ENCODE measurements at places on chromosomes 7 and 10. TPM values are rescaled to one million over a fixed set of nuclear protein-coding genes. Genes with fewer than 3 reads are reported as not detected.

The LRRN3 gene
- total RNA-seq: not detected

The OR9A2 gene
- total RNA-seq: not detected

The LRRC4 gene
- total RNA-seq: 0.34 TPM

The CCL26 gene
- total RNA-seq: 15.1 TPM

The MMRN2 gene
- not detected for total RNA-seq

The MCM10 gene
- 39.3 TPM for total RNA-seq

- no peak for DNase-seq
These were observed 17.2 kb downstream of the AP5Z1 start for GRCh38 chr7:4792537-4793126.

- DNase-seq: no peak
These were observed 2.1 kb downstream of the SCD start for GRCh38 chr10:100349087-100349486.

DNA sequence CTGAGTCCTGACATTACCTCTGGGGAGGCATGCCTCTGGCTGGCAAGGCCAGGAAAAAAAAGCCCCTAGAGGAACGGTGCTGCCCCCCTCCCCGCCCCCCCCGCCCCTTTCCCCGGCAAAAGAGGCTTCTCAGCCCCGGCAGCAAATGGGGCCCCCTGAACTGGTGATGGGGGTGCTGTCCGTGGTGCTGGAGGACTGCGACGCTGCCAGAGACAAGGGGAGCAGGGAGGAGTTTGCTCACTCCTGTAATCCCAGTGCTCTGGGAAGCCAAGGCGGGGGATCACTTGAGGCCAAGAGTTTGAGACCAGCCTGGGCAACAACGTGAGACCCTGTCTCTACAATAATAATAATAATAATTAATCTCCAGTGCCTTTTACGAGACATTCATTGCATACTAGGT, 23.7 kb downstream of the SRRM3 start:
- no peak for DNase-seq

DNA sequence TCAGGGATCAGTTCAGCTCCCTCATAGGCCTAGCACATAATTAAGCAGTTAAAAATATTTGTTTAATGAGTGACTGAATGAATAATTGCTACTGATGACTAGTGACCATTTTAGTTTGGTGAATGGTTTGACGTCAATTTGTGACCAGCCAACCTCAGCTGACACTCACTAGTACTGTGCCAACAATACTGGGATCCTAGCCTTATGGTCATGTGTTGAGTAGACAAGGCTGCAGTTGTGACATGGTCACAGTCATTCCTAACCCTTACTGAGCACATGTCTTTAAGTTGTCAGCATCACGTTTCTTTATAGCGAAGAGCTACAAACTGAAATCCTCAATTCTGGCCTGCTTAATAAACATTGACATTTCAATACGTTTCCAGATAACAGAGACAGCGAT, 86.9 kb upstream of the SLC26A5 start:
- no peak for DNase-seq

- no peak for DNase-seq
These were observed 140.1 kb downstream of the ZFAND4 start for GRCh38 chr10:45532480-45532879.

GRCh38 chr10:19819419-19820033, 3.3 kb downstream of the PLXDC2 start:
- peak; percentile 45 for DNase-seq

DNA sequence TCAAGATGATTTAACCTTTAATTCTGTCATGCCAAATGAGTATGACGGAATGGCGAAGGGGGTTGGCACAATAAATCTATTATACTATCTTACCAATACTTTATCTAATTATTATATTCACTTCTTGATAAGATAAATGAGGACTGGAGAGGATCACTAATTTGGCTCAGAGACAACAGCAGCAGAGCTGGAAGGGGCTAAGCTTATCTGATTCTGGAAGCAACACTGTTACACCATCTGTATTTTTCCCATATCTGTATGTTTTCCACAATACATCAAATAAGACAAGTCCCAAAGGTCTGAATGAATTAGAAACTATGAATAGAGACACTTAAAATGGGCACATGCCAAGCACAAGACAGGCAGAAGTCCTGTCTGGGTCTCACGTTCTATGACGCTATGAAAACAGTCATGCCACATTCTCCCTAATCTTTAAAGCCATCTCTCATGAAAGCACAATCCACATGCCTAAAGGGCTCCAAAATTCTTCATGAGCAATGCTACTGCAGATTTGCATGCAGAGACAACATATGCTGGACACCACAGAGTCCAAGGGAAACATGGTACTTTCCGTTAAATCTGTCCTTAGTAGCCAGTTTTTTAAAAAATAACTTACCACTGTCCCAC, 88.3 kb downstream of the SLC25A13 start:
- DNase-seq: no peak

GRCh38 chr7:141880960-141881359, 35.2 kb upstream of the OR9A4 start:
- no peak for DNase-seq

DNA sequence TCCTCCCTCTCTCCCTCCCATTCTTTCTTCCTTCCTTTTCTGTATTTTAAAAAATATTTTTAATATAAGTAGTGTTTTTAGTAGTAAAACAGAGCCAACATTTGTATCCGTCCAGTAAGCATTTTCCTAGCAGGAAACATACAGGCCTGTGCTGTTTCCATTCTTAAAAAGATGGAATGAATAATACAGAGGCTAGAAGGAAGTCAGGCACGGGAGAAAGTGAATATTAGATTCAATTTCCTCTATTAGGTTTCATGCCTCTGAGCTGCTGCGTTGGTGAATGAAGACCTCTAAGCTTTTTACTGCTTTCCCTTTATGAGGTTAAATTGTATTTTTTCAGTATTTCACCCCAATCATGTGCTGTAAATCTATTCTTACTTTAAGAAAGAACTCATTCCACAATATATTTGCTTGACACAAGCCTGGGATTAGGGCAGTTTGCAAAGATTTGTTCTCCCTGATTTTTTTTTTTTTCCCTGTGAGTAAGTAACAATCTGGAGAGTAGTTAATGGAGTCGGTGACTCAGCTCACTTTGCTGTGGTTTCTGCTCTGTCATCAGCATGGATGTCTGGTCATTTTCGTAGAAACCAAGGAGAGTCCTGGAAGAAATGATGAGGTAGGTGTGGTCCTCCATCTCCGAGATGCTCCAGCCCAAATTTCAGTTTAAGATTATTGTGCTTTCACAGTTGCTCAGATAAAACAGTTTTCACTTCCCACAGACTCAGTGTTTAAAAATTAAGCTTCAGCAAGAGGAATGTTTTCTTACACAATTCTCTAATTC, 76.1 kb upstream of the PITRM1 start:
- peak; percentile 92 for DNase-seq

- DNase-seq: no peak
These were observed 83.0 kb upstream of the DNAJB6 start for GRCh38 chr7:157253850-157254249.

GRCh38 chr10:120656107-120656506, 195.1 kb upstream of the WDR11 start:
- DNase-seq: no peak

GRCh38 chr7:35874886-35875285, 74.0 kb downstream of the SEPTIN7 start:
- no peak for DNase-seq

DNA sequence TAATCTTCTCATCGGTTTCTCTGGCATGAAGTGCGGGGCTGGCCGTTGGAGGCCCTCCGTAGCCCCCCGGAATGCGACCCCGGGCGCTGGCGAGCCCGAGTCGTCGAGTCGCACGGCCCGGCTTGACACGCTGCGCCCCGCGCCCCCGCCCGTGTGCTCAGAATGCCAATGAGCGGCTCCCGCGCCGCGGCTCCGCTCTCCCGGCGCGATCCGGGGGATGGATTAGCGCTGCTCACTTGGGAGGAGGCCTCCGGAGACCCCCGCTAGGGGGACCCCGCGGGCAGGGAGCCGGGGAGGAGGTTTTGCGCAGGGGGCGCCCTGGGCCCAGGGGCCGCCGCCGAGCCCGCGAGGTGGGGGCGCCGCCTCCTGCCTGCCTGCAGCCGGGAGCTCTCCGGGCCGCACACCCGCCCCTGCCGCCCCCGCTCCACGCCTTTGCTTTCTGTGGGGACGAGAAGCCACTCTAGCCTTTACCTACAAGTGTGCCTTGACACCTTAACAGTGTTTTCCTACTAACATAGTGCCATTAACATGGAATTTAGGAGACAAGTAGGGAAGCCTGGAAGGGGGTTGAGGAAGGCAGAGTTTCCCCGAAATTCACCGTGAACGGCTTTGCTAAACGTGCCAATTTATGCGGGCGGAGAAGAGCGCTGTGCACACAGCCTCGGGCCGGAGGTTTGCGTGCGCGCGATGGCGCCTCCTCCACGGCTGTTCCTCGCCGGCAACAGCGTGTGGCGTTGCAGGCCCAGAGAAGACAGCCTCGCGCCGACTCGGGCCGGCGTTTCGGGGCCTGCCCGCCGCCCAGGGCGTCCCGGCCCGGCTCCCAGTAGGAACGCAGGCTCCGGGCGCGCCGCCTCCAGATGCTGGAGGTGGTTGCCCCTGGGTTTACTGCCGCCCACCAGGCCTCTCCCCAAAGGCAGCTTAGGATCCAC, 7.1 kb downstream of the SHH start:
- peak; percentile 41 for DNase-seq

GRCh38 chr7:43799605-43800004, 41.1 kb downstream of the BLVRA start:
- no peak for DNase-seq

- DNase-seq: no peak
These were observed 1.4 kb downstream of the PPP1R17 start for GRCh38 chr7:31688372-31688771.

- no peak for DNase-seq
These were observed 18.5 kb upstream of the ACBD5 start for GRCh38 chr10:27258838-27259812.

DNA sequence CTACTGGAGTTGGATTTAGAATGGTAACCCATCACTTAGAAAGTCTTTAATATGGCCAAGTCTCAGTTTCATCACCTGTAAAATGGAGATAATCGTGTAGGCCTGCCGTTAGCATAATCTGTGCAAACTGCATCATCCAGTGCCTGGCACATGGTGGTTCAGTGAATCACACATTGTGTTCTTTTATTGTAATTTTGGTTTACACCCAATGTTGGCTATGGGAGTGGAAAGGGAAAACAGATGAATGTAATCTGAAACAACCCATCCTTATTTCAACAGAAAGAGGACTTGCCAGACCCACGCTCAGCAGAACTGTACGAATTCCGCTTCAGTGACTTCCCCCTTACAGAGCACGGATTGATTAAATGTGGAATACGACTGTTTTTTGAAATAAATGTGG, 27.5 kb downstream of the PDE6C start:
- no peak for DNase-seq

DNA sequence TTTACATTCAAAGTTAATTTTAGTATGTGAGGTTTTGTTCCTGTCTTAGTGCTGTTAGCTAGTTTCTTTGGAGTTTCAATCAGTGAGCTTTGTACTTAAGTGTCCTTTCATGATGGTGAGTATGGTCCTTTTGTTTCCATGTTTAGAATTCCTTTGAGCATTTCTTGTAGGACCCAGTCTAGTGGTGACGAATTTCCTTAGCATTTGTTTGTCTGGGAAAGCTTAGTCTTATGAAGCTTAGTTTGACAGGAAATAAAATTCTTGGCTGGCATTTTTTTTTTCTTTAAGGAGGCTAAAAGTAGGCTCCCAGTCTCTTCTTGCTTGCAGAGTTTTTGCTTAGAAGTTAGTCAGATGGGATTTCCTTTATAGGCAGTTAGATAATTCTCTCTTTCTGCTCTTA, 209.2 kb upstream of the SEMA3C start:
- no peak for DNase-seq

GRCh38 chr10:31620226-31621151, 301.5 kb downstream of the ZEB1 start:
- no peak for DNase-seq

DNA sequence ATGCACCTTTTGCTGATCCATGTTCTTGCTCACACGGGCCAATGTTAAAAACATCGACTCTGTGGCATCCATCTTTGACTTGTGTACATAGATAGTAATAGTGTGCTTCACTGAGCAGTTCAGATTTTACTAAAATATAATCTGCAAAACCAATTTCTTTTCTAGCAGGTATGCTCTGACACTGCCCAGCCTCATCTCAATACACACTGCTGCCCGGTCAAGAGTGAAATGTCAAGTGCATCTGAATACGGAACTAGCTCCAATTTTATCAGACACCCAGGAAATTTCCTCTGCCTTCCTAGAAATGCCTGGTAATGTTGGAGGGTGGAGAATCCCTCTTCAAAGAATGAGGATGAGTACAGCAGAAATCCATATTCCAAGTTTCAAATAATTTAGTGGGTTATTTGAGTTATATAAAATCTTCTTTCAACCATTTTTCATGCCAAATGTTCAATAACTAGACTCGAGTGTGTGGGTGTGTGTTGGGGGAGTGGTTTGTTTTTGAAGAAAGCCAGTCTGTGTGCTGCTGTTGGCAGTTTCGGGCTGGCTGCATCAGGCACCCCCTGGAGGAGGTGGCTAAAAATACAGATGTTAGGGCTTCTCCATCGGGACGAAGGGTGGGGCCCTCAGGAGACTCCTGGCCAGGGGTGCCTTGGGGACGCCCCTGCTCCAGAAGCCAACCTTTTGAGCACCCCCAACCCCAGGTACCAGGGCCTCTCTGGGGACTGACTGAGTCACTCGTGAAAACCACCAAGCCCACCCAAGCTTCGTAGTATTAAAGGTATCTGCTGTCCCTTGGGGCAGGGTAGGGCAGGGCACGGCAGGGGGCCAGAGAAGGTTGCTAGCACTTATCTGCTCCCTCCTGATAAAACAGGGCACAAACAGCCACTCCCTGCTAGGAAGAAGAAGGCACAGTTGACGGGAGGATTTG, 15.4 kb downstream of the CTBP2 start:
- peak; percentile 57 for DNase-seq

- DNase-seq: no peak
These were observed 54.4 kb downstream of the ZNF277 start for GRCh38 chr7:112260911-112261310.

DNA sequence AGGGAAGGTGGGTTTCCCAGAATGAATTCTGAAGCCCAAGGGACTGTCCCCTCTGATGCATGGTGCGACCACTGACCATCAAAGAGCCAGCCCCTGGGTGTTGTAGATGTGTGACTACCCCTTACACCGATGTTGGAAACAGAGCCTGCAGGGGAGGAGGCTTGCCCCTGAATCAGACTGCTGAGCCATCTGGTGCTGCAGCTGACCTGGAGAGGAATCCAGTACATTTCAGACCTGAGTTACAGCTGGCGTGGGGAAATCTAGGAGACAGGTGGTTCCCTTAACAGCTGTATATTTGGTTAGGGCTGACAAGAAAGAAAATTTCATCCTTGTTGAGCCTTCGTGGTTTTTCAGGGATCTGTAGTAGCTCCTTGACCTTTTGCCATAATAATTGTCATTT, 195.5 kb downstream of the CELF2 start:
- DNase-seq: no peak

GRCh38 chr10:103491729-103492364, 1.7 kb upstream of the NEURL1 start:
- peak; percentile 62 for DNase-seq
